ENCODE measurements at places on chromosomes 16 and 17.

DNA sequence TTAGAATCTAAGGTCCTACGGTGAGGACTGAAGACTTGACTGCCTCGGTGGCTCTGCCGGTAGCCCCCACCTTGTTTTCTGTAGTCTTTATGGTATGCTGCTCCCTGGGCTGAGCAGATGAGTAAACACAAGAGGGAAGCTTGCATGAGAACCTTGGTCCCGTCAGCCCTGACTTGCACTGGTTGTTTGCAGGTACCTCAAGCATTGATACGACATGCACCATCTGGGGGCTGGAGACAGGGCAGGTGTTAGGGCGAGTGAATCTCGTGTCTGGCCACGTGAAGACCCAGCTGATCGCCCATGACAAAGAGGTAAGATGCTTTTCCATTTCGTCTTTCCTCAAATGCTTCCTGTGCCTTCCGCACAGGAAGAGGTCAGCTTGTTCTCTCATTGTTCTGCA, 21.1 kb upstream of the TACO1 start:
- no peak for DNase-seq

- peak; percentile 21 for DNase-seq
These were observed 2.2 kb downstream of the ETV4 start for GRCh38 chr17:43543771-43544575.

DNA sequence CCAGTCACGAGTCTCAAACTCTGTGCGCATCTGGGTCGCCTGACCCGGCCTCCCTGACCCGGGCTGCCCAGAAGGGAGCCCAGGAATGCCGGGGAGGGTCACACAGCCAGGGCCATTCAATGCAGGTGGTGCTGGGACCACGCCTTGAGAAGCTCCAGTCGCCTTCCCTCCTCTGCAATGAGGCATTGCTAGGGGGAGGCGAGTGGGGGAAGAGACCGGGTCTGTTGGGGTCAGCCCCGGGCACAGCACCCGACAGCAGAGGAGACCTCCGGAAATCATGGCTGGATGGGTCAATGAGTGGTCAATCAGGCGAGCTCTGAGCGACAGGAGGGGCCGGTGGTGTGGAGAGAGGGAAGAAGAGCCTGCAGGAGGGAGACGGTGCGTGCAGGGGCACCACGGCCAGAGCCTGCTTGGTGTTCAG, 13.3 kb downstream of the JPH3 start:
- no peak for DNase-seq

- DNase-seq = no peak
These were observed 40.4 kb downstream of the ABAT start for GRCh38 chr16:8714807-8715206.

DNA sequence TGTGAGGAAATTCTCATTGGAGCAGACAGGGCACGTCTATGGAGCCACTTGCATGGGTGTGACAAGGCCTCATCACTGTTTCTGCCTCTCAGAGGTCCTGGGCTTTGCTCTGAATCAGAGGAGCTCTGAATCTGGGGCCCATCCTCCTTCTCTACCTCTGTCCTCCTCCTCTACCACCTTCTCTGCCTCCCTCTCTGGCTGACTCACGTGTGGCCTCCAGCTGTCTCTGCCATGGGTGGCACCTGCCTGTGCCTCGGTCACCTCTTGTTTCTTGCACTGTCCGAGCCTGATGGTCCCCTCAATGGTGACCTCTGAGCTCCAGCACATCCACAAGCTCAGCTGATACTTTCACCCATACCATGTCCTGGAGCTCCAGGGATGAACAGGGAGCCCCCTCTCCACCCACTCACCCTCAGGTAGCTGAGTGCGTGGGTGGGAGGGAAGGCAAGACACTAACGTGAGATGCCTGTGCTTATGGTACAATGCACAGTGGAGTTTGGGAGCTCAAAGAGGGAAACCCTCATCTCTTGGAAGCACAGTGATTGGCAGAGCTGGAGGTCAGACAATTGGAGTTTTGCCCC, 116.4 kb upstream of the CRHR1 start:
- DNase-seq = no peak

- no peak for DNase-seq
These were observed 3.9 kb downstream of the CTRB2 start for GRCh38 chr16:75203096-75203495.

GRCh38 chr17:18261146-18261515, 669 bp downstream of the MIEF2 start:
- DNase-seq = no peak

DNA sequence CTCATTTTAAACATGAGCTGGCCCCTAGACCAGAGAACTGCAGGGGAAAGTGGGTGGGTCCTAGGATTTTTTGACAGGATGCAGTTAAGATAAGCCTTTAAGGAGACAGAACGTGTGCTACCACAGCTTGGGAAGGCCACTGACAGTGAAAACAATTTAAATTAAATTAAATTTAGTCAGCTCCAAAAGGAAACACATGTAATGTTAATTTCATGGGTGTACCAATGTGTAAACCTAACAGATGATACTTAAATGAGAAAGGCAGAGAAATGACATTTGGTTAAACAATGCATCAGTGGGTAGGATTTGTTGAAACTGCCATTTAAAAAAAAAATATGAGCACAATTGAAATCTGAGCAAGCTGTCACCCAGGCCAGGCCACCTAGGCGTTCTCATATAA, 250.8 kb downstream of the XYLT1 start:
- no peak for DNase-seq

DNA sequence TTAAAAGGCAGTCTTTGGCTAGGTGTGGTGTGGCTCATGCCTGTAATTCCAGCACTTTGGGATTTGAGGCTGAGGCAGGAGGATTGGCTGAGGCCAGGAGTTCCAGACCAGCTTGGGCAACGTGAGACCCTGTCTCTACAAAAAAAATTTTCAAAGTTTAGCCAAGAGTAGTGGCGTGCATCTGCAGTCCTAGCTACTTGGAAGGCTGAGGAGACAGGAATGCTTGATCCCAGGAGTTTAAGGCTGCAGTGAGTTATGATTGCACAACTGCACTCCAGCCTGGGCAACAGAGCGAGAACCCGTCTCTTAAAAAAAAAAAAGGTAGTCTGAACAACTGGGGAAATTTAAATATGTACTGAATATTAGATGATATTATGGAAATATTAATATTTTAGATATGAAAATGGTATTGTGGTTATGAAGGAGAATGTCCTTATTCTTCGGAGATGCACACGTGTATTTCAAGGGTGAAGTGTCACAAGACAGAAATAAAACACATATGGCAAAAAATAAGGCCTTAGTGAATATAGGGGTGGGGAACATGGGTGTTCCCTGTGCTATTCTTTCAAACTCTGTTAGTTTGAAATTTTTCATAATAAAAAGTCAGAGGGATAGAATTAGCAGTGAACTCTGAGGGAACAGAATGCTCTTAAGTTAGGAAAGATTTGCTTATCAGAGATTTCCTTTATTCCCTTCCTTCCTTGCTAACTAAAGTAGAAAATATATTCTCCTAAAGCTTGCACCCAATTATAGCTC, 144.7 kb downstream of the CDK5R1 start:
- no peak for DNase-seq

GRCh38 chr17:70050931-70051330, 24.1 kb upstream of the KCNJ16 start:
- DNase-seq = no peak
